Stimulated activated CD8-positive, alpha-beta memory T cell treated with anti-CD3 and anti-CD28 coated beads, Interleukin-7, amount 100 ng/mL, for 48 hours (primary cell): ENCODE measurements at places on chromosomes 5 and 9.

DNA sequence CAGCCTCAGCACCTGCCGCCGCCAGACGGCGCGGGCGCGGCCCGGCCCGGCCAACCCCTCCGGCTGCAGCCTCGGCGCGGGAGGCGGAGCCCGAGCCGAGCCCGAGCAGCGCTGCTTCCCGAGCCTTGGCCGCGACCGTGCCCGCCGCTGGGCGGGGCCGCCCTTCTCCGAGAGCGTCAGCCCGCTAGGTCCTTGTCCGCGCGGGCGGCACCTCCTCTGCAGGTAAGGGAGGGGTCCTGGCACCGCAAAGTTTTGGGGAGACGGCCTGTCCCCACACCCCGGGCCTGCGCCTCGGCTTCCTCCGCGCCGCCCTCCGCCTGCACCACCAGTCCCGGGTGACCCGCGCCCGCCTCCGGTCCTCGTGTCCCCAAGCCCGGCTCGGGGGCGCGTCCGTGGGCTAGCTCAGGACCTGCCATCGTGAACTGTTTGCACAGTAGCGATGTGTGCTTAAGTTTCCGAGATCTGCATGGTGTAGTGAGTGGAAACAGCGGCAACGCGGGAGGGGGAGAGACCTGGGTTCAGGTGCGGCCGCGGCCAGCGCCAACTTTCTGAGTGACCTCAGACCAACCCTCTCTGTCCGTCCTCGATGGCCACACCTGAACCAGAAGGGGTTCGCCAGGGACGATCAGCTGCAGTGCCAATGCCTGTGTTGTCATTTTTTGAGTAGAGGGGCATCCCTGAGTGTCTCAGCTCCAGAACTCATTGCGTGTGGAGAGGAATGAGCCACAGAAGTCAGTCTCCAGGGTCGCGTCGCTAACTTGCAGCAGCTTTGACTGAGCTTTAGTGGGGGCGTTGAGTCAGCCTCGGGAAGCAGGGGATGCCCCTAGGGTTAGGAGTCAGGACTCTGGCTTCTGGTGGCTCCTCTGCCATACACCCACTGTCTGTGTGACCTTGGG, at the start of gene FRMPD1:
TSS of gene FRMPD1 (plus strand) at position 82 of the 896 bp plus-strand sequence. CDS start 41,688 bp downstream, outside the sequence.
- peak; percentile 22 for DNase-seq

DNA sequence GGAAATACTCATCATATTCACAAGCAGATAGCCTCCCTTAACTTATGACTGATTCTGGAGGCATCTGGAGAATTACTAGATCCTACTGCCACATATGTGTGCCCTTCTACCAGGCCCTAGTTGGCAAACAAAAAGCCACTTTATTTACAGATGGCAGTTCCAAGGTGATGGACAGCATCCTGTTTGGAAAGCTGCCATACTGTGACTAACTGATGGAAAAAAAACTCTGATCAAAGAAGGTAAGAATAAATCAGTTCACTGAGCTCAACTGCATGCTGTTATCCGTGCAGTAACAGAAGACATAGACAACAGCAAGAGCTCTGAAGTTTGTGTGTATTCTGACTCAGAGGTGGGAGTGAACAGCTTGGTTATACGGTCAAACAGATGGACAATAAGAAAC, 279.8 kb upstream of the POU5F2 start:
- DNase-seq, result no peak

DNA sequence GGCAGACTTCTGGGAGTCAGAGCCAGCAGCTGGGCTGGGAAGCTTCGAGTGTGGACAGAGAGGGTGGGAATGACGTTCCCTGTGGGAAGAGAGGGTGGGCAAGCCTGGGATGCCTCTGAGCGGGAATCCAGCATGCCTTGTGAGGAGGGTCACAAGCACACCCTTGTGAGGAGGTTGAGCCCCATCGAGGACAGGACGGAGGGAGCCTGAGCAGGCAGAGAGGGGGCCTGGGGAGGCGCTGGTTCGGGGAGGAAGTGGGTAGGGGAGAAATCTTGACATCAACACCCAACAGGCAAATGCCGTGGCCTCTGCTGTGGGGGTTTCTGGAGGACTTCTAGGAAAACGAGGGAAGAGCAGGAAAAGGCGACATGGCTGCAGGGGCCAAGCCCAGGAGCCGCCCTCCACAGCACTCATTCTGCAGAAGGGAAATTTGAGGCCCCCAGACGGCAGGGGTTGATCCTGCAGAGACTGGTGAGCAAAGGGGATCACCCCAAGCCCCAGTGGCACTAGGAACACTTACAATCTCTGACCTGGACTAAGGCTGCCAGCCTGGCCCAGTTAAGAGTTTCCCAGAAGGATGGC, 1.1 kb upstream of the IL13 start:
- no peak for DNase-seq

DNA sequence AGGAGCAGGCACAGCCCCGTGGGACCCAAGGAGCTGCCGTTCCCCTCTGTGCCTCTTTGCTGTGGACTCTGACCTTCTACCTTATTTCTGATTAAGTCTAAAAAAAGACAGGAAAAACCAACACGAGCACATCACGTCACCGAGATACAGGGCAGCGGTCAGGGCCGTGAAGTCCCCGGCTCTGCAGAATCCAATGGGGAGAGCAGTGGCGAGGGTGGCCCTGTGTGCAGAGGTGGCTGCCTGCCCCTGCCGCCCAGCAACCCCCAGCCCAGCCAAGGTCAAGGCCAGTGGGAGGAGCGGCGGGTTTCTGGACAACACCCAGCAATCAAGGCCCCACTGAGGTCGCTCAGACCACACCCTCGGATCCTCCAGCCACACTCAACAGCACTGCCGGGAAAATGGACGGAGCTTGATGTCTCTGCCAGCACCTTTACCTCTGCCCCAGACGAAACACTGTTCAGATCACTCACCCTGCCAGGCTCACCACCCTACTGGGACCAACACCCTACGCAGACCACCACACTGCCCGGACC, 32.7 kb upstream of the SLC9A3 start:
- no peak for DNase-seq

- no peak for DNase-seq
These were observed 132.0 kb downstream of the FAM174A start for GRCh38 chr5:100667161-100667630.
